NCI-H1105 (cell line): ENCODE measurements at places on chromosomes 2 and 18.

DNA sequence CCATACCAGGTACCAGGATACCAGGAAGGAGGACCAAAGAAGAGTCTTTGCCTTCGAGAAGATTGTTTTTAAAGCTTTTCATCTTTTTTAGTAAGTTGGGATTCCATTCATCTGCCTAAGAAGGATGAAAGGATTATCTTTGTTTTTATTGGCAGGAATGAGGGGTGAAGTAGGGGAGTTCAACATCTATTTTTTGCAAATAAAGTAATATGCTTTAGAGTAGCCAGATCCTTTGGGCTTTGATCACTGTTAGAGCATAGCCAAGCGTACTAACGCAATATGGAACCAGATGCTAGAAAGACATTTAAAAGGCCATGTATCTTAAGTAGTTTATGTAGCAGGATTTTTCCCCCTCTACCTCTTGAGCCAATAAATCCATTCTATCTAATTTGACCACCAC is 133.0 kb downstream of the PRPF40A start:
- DNase-seq: no peak

DNA sequence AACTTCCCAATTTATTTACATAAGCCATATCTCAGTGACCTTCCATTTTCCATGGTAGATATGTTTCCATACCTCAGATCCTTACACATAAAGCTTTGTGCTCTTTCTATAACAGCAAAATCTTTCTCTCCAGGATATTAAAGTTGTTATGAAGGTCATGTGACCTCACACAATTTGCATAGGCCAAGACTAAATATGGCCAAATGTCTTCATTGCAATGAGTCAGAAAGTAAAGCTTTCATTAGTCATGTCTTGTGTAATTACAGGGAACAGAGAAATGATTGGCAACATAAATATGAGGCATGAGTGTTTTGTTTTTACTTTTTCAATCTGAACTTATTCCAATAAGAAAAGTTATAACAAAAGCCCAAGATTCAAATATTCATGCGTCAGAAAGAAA is 243.5 kb downstream of the ASXL3 start:
- no peak for DNase-seq

- no peak for DNase-seq
These were observed 146.0 kb upstream of the SOX11 start for GRCh38 chr2:5546181-5546580.

- no peak for DNase-seq
These were observed 126.6 kb upstream of the SEC11C start for GRCh38 chr18:59012815-59013705.

- DNase-seq: peak; percentile 65
These were observed 22.2 kb upstream of the POMC start for GRCh38 chr2:25190536-25190935.
